ENCODE measurements at places on chromosomes 4 and X. TPM values are rescaled to one million over a fixed set of nuclear protein-coding genes. Genes with fewer than 3 reads are reported as not detected.

The TRAM1L1 gene
- total RNA-seq: 4.3 TPM

The SMIM10 gene
- total RNA-seq: 6.6 TPM

The ARL9 gene
- 0.09 TPM for total RNA-seq

The EDNRA gene
- total RNA-seq: 10.8 TPM

The HPGD gene
- total RNA-seq: 2.7 TPM

The JCHAIN gene
- total RNA-seq: 18.2 TPM

The PDGFC gene
- 30.5 TPM for total RNA-seq

The THAP9 gene
- total RNA-seq: 7.1 TPM

The NSUN7 gene
- not detected for total RNA-seq

The F11 gene
- not detected for total RNA-seq

The RELL1 gene
- total RNA-seq: 21.3 TPM

The TEX13D gene
- not detected for total RNA-seq

The EGFL6 gene
- 0.27 TPM for total RNA-seq

The TMEM150C gene
- 1.9 TPM for total RNA-seq

The ATP1B4 gene
- total RNA-seq: not detected

The CSAG3 gene
- total RNA-seq: not detected

The PAGE2 gene
- total RNA-seq: not detected

The RTL9 gene
- total RNA-seq: 1.5 TPM

The TASL gene
- total RNA-seq: not detected

The NPY5R gene
- total RNA-seq: not detected

The EMD gene
- total RNA-seq: 9.6 TPM

The ARHGAP4 gene
- total RNA-seq: 0.27 TPM

The NEXMIF gene
- total RNA-seq: not detected

The NPNT gene
- total RNA-seq: not detected

The PCDH7 gene
- 172 TPM for total RNA-seq

The ZFP42 gene
- total RNA-seq: not detected

The TECRL gene
- total RNA-seq: not detected

The PPEF2 gene
- total RNA-seq: not detected

The GAGE12J gene
- total RNA-seq: not detected

The CT45A2 gene
- total RNA-seq: not detected

The OPHN1 gene
- 9.4 TPM for total RNA-seq

The FATE1 gene
- total RNA-seq: not detected

All from fibroblast of the aortic adventitia (primary cell).